ENCODE measurements at places on chromosomes 3 and 15.

DNA sequence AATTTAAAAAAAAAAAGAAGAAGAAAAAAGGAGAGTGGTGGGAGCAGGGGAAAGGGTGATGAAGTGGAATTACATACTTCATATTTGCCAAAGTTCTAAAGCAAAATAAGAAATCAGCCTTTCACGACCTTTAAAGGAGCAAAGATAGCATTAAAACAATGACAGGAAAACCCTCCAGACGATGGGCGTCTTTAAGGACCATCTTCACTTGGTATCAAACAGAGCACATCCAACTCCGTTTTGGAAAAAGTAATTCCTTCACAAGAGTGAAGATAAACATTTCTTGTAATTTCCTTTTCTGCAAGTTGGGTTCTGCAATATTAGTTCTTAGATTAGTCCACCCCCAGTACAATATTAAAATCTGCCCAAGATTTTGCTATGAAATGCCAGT, 32.8 kb downstream of the FRMD4B start:
- no peak for DNase-seq

DNA sequence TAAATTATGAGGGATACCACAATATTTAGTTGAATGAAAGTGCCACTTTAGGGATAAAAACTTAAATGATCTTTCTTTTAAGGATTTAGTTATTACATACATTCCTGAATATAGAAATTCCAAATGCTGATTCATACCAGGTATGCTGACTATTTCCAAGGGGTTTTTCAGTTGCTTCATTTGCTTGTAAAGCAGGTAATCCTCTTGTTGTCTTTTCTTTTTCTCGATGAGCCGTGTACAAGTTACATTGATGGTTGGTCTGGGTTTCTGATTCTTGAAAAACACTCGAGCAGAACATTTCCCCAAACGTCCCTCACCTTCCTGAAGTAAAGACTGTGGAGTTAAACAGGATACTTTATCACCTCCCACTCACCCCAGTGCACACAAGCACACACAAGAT, 21.7 kb downstream of the RARRES1 start:
- no peak for DNase-seq

- no peak for DNase-seq
Measured at GRCh38 chr3:127476936-127477335, 113.6 kb downstream of the TPRA1 start.

- DNase-seq: no peak
Measured at GRCh38 chr3:124157748-124158147, 165.8 kb upstream of the ROPN1 start.

GRCh38 chr15:95138604-95139270, 907.4 kb downstream of the MCTP2 start:
- DNase-seq: no peak

GRCh38 chr3:139434228-139434627, 42.1 kb downstream of the RBP2 start:
- DNase-seq: no peak

DNA sequence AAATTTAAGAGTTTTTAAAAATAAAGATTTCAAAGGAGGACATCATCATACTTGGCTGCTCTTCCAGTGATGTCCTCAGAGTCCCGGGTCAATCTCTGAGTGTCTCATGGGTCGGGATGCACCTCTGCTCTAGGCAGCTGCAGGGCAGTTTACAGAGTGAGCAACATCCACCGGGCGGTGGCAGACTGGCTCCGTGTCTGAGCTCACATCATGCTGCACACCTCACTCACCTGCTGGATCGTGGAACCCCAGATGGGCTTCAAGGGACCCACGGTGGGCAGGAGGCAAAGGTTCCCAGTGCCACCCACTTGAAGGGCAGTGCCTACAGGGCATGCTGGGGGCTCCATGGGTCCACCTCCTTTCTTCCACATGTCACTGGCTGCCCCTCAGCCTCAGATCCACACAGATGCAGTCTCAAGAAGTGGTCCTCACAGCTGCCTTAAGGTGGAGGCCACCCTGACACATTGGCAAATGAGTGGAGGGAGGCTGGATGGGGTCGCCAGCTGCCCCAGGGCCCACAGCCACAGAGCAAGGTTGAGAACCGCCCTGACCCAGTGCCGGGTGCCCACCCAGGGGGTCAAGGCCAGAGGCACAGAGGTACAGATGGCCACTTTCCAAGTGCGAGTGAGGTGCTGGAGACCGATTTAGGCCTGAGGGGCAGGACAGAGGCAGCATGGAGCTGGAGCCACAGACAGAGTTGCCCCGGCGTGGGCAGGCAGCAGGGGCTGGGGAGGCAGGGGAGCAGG, 25.2 kb downstream of the CYFIP1 start:
- no peak for DNase-seq

DNA sequence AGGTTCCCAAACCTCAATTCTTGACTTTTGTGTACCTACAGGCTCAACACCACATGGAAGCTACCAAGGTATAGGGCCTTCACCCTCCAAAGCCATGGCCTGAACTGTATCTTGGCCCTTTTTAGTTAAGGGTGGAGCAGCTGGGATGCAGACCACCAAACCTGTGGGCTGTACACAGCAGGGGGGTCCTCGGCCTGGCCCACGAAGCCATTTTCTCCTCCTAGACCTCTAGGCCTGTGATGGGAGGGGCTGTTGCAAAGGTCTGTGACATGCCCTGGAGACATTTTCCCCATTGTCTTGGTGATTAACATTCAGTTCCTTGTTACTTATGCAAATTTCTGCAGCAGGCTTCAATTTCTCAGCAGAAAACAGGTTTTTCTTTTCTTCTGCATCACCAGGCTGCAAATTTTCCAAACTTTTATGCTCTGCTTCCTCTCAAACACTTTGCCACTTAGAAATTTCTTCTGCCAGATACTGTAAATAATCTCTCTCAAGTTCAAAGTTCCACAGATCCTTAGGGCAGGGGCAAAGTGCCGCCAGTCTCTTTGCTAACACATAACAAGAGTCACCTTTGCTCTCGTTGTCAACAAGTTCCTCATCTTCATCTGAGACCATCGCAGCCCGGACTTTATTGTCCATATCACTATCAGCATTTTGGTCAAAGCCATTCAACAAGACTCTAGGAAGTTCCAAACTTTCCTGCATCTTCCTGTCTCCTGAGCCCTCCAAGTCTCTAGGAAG, 90.9 kb upstream of the PLXND1 start:
- no peak for DNase-seq

DNA sequence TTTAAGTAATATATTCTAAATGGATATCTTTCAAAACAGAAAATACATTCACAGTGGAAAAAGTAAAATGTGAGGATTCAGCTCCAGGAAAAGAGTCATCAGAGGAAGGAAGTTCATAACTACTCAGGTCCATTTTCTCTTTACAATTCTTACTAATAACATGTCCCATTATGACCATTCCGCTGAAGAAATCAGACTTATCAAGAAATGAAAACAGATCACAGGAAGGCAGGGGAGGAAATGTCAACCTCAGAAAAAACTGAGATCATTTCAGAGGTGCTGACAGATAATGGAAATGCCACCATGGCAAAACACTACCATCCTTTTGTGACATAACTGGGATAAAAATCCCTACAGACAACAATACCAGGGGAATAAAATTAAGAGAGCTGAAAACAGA, 139.5 kb downstream of the MAGI1 start:
- DNase-seq: no peak

- no peak for DNase-seq
Measured at GRCh38 chr3:125349556-125350165, 25.5 kb downstream of the ZNF148 start.

- DNase-seq: no peak
Measured at GRCh38 chr3:55902221-55902900, 415.3 kb upstream of the WNT5A start.

DNA sequence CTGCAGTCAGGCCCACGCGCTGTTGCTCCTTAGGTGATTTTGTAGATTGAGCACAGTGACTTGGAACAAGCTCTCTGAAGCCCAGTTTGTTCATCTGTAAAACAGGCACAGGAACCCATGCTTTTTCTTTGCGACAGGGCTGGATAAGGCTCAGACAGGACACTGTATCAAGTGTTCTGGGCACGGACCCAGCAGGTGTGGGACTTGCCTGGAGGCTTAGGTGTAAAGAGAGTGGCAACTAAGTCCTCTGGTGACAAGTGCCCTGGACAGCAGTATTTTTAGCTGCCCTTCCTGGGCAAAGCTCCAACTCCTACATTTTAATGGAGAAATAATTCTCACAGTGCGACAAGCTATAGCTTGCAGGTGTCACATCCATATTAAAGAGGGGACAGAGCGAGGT, 32.2 kb downstream of the CD276 start:
- no peak for DNase-seq

DNA sequence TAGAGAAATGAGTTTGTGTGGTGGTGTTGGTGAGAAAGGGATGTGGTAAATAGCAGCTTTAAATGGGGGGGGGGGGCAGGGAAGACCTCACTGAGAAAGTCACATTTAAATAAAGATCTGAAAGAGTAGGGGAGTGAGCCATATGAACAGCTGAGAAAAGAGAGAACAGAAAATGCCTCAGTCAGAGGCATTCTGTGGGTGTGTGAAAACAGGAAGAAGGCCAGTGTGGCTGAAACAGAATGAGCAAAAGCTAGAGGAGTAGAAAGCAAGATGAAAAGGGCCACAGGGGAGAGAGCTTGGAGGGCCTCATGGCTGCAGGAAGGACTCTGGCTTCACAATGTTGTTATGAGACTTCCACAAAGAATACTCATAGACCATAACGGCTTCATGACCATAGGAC, 783.3 kb downstream of the ZPLD1 start:
- no peak for DNase-seq

GRCh38 chr15:60237446-60237845, 160.3 kb downstream of the ANXA2 start:
- no peak for DNase-seq

- no peak for DNase-seq
Measured at GRCh38 chr15:96369825-96370621, 39.5 kb downstream of the NR2F2 start.
